ENCODE measurements at places on chromosomes 7 and 10.

- peak; percentile 21 for DNase-seq
Measured at GRCh38 chr7:66894463-66895080, 26.5 kb upstream of the TMEM248 start.

- no peak for DNase-seq
Measured at GRCh38 chr7:78765943-78766729, 687.3 kb downstream of the MAGI2 start.

DNA sequence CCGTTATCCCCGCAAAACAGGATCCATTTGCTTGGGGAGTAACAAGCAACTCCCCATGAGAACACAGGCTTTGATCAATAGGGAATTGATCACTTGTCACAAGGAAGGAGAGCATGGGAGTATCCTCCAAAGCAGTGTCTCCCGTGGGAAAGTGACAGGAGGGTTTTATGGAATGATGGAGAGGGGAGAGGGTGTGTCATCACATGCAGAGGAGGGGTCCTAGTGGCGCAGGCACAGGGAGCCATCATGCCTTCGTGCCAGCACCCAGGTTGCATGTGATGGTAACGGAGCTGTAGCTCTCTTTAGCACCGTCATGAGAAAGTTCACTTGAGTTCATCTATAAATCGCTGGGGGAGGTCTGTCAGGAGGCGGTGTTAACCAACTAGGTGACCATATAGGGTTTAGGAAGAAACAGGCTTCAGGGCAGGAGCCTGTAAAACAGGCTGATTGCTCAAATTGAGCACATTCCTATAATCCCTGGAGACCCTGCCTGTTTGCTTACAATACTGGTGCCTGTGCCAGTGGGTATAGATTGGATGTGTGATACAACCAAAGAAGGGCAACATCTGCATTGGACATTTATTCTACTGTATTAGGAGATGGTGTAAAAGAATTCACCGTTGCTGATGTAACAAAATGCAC lies 428.5 kb downstream of the GALNT17 start:
- DNase-seq = no peak

DNA sequence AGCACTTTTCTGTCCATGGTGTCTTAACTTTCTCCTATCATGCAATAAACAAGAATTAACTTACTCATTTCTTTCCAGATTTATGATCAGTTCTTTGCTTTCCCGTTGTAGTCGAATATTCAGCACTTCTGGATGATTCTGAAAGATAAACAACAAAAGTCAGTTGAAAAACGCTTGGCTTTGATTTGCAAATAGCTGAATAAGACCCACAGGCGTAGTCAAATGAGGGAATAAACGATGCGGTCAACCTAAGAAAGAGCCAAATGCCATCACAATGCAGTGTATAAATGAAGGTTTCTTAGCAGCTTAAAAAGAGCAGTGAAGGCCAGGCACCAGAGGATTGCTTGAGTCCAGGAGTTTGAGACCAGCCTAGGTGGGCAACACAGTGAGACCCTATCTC lies 109.4 kb downstream of the ADAM12 start:
- DNase-seq = no peak

GRCh38 chr7:141455723-141456122 lies 95.5 kb upstream of the AGK start:
- no peak for DNase-seq

GRCh38 chr10:72079356-72079755 lies 9.0 kb downstream of the SPOCK2 start:
- DNase-seq = no peak

DNA sequence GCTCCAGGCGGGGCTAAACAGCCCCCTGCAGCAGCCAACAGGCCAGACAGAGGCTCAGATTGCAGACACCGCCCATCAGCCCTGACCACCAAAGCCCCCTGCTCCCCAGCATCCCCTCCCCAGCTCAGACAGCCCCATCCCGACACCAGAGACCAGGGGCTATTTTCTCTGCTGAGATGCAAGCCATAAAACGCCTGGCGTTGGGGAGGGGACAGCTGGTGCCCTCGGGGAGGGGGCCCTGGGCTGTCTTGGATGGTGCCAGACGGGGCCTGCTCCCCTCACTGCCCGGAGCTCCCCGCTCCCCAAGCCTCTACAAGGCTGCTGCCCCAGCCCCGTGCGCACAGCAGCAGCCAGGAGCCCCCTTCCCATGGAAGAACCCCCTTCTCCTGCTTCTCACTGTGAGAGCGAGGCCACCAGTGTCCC lies 31.8 kb downstream of the GET4 start:
- DNase-seq = no peak

GRCh38 chr7:44743750-44744149 lies 4.9 kb upstream of the ZMIZ2 start:
- no peak for DNase-seq

GRCh38 chr10:103929381-103929921 lies 11.5 kb upstream of the STN1 start:
- no peak for DNase-seq

Measured in activated CD4-positive, alpha-beta T cell treated with anti-CD3 and anti-CD28 coated beads, Interleukin-10, Interleukin-2, amounts not matched to agents 100 ng/mL and 50 ng/mL, durations not matched to agents 16 hours and 8 hours (primary cell).